Stimulated activated CD4-positive, alpha-beta T cell treated with anti-CD3 and anti-CD28 coated beads, TNF-alpha, amount 100 ng/mL, for 48 hours (primary cell): ENCODE measurements at places on chromosomes 4 and X.

GRCh38 chr4:6665320-6665654 is 24.8 kb downstream of the MRFAP1 start:
- DNase-seq: no peak

- DNase-seq: peak; percentile 35
These were observed 519.5 kb downstream of the BCOR start for GRCh38 chrX:39577985-39578869.

DNA sequence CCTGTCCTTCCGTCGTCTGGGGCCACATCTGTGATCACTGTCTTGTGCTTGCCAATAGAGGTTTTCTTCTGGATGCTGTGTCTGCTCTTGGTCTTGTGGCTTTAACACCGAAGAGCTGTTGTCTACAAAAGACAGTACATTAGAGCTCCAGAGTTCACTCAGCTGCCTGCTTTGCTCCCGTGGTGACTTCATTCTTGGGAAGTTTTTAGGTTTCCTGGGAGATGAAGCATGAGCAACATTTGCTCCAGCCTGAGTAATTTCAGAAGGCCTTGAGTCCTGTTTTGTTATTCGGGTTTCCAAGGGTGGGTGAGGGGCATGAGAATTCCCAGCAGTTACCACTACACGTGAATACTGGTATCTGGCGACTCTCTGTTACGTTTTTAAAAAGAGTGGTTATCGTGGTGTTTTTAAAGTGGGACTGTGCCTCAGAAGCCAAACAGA is 189.2 kb downstream of the SHROOM3 start:
- DNase-seq: no peak

GRCh38 chr4:174122705-174123104 is 160.8 kb downstream of the FBXO8 start:
- no peak for DNase-seq

GRCh38 chr4:139229534-139230039 is 50.4 kb downstream of the MGARP start:
- DNase-seq: no peak

DNA sequence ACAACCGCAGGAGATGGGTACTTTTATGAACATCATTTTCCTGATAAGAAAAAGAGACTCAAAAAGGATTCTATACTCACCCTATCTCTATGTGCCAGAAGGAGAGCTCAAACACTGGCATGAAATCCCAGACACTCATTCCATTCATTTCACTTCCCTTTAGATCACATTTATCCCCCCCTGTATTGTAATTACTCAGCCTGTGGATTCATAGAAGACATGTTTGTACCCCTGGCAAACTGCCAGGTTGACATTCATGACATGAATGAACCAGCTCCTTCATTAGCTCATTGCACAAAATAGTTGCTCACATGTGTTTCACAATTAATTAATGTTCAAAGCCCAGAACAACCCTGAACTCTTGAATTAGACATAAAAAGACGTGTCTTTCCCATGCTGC is 4.9 kb downstream of the SMR3A start:
- no peak for DNase-seq

DNA sequence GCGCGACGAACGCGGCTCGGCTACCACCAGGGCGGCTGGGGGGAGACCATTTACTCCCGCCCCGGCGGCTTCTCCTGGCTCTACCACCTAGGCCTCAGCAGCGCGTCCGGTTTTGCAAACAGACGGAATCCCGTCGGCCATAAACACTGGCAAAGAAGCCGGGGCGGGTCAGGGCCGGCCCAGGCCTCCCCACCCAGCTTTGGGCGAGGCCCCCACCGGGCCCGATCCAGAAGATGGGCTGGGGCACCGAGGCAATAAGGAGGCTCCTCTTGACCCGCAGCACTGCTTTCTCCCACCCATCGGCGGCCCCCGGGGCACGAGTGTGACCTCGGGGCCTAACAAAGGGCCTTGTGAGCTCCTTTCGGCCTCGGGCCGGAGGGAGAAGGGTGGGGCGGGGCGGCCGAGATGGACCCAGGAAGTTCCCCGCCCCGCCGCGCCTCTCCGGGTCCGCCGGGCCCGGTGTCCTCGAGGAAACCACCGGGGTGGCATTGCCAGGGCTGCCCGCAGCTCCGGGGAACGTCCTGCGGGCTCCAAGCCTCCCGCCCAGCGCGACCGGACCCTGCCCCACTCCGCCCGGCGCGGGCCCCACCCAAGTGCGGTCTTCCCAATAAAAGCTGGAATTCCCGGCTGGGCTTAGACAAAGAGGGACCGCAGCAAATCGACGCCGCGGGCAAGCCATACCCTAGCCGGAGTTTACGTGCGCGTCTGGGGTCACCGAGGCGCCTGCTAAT is 5.9 kb downstream of the BCOR start:
- DNase-seq: no peak
